Activated CD8-positive, alpha-beta memory T cell treated with anti-CD3 and anti-CD28 coated beads for 24 hours (primary cell): ENCODE measurements at places on chromosomes 2 and 18.

GRCh38 chr2:181680937-181681811, 857 bp upstream of the NEUROD1 start:
- DNase-seq, result peak; percentile 56

DNA sequence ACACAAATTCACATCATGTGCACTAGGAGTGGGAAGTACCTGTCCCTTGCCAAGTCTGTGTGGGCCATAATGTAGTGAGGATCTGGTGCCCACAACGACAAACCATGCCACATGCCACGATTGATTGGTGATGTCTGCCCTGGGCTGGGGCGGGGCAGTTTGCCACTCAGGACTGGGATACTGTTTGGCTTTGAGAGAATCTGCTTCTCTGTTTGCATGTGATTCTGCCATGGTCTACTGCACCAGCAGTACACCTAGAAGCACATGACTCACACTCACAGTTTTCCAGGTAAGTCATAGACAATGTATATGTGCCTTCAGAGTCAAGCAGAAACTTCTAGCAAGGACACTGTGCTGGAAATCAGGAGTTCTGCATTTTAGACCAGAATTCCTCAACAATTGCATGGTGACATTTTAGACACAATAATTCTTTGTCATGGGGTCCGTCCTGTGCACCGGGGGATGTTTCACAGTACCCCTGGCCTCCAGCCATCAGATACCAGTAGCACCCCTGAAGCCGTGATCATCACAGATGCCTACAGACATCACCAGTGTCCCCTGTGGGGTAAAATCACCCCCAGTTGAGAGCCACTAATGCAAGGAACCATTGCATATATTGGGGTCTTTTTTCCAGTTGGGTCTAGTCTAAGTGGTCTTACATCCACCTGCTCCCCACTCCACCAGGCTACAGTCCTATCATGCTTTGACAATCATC, 278.3 kb downstream of the EIPR1 start:
- DNase-seq, result no peak

DNA sequence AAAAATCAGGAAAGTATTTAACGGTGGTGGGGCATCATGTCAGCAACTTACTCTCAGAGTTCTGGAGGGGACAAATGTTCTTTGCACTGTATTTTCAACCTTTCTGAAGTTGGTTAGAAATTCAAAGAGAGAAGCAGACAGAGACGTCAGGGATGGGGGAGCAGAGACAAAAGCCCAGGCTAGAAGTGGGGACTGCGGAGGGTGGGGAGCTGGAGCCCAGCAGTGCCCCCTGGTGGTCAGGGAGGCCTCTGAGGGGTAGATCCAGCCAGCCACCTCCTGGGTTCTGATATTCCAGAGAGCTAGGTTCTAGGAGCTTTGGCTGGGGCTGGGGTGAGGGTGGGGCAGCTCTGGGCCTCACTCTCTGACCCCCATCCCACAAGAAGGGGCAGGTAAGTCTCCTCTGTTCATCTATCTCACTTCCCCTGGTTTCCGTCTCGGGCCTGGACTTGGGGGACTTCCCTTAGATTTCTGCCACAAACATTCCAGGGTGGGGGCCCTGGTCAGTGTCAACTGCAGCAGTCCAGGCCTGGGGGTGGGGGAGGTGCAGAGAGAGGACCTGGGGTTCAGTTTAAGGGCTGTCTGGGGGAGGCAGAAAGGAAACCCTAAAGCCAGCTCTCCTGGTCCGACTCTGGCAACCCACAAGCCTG, 8.9 kb downstream of the TNS1 start:
- DNase-seq, result peak; percentile 82

GRCh38 chr2:45218931-45219339, 209.7 kb upstream of the SIX2 start:
- DNase-seq, result no peak

- no peak for DNase-seq
Measured at GRCh38 chr2:160666154-160667060, 172.8 kb upstream of the RBMS1 start.

- no peak for DNase-seq
Measured at GRCh38 chr2:47309472-47309951, 93.4 kb upstream of the MSH2 start.

DNA sequence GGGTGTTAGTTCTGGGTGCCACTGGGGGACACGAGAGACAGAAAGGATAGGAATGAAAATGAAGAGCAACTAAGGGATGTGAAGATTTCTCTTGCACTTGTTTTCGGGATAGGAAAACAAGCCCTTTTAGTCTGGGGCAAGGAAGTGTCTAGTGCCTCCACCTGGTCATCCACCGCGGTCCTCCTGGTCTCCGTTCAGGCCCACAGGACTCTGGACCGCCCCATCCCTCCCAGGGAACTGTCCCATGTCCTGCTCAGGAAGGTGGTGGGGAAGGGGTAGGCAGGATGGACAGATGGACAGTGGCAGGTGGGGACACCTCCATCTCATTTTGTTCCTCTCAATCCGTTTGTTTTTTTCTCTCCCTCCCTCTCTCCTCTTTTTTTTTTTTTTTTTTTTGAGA, 45.9 kb downstream of the AGAP1 start:
- DNase-seq, result no peak

DNA sequence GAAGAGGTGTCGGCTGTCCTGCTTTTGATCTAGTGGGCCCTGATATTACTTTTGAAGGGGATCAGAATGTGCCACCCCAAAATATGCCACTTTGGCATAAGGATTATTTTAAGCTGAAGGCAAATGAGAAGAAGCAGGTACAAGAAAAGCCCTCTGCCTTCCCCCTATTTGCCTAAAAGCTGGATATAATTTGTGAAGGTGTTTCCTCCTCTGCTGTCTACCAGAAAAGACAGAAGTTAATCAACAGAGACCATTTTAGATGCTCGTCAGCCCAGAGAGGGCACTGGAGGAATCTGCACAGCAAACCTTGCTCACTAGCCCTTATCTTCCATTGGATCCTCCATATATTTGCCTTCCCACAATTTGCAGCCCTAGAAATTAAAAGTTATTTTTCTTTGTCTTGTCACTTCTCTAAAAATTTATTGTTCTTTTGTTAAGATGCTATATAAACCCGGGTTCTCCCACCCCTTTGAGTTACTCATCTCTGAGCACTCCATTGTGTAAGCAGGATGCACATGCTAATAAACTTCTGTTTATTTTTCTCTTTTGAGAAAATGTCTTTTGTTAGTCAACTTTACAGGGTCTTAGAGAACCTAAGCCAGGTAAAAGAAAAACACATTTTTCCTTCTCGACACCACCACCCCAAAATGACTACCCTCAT, 163.2 kb upstream of the SLC1A4 start:
- no peak for DNase-seq

DNA sequence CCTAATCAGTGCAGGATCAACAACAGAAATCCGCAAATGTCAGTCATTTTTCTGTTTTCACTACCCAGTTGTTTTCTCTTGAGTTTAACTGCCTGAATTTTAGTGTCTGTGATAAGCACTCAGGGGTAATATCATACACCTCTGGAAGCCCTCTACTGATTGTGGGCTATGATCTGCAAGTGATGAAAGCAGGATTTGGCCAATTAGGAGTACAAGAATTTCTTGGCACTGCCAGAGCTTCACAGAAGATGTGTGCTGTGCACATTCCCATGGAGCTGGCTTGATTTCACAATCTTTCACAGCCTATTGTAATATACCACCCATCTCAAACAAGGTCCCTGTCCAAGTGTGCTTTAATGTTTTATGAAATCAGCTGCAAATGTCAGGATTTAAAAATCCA, 27.3 kb upstream of the TDRD15 start:
- no peak for DNase-seq

GRCh38 chr18:8176109-8176508, 433.1 kb upstream of the RAB12 start:
- no peak for DNase-seq

GRCh38 chr2:177970670-177971454, 101.7 kb downstream of the PDE11A start:
- DNase-seq, result no peak

- DNase-seq, result no peak
Measured at GRCh38 chr18:27667064-27667463, 482.0 kb upstream of the CHST9 start.

DNA sequence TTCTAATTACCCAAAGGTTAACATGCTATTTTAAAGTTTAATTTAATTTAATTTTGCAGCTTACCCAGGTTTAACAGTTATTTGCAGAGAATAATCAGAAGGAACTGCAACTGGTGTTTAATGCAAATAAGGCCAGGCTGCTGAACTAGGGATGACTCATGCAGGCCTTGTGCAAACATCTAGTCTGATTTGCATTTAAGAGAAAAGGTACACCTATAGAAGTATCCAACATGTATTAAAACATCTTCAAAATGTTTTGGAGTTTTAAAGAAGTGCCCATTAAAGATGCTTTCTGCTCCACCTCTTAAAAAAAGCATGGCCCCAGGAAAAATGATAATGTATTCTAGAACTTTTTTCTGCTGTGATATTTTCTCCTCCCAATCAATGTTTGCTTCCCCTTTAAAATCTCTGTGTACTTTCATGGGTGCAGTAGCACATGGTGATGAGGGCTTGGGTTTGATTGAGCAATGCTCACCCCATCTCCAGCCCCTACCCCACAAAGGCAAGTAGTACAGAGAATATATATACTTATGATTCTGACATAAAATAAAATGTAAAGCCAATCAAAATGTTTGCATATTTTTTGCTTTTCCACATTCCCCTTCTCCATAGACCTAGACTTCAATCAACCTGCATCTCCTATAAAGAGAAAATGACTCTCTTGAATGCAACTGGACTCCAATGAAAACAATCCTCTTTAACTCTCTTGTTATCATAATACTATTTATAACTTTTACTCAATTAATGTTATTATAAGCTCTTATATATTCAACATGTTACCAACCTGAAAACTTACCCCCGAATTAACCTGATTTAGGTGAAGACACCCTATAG, 54.1 kb downstream of the ATP8B1 start:
- DNase-seq, result no peak

- no peak for DNase-seq
Measured at GRCh38 chr2:23041443-23041842, 343.5 kb upstream of the KLHL29 start.

DNA sequence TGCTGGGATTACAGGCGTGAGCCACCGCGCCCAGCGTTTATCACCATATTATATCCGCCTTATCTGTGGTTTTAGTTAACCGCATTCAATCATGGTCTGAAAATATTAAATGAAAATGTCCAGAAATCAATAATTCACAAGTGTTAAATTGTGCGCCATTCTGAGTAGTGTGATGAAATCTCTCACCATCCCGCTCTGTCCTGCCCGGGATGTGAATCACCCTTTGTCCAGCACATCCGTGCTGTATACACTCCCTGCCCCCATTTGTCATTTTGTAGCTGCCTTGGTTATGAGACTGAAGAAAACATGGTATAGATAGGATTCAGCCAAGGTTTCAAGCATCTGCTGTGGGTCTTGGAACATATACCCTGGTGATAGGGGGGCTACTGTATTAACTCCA, 70.7 kb downstream of the TIMM21 start:
- no peak for DNase-seq

GRCh38 chr18:59834267-59834666, 65.5 kb upstream of the PMAIP1 start:
- DNase-seq, result no peak

GRCh38 chr18:8765783-8766463, 60.6 kb downstream of the MTCL1 start:
- no peak for DNase-seq

DNA sequence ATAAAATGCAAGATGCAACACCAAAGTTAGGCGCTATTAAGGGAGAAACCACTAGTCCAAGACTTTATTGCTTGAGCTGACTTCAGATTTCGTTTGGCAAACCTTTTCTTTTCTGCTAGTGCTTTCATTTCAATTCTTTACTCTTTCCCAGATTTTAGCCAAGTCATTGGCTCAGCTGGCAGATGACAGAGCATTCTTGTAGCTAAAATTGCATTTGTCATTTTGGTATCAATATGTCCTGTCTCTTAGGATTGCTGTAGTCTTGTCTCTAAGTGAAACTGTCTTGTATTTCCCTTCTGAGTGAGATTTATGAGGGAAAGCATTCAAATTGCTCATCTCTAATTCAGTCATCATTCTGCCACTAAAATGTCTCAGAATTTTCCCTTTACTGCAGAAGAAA, 335.1 kb downstream of the METTL4 start:
- no peak for DNase-seq

- peak; percentile 24 for DNase-seq
Measured at GRCh38 chr2:239697399-239698164, 296.8 kb upstream of the HDAC4 start.

- DNase-seq, result no peak
Measured at GRCh38 chr18:9810299-9810698, 75.5 kb upstream of the TXNDC2 start.

- DNase-seq, result no peak
Measured at GRCh38 chr18:32393407-32393806, 77.3 kb downstream of the GAREM1 start.

DNA sequence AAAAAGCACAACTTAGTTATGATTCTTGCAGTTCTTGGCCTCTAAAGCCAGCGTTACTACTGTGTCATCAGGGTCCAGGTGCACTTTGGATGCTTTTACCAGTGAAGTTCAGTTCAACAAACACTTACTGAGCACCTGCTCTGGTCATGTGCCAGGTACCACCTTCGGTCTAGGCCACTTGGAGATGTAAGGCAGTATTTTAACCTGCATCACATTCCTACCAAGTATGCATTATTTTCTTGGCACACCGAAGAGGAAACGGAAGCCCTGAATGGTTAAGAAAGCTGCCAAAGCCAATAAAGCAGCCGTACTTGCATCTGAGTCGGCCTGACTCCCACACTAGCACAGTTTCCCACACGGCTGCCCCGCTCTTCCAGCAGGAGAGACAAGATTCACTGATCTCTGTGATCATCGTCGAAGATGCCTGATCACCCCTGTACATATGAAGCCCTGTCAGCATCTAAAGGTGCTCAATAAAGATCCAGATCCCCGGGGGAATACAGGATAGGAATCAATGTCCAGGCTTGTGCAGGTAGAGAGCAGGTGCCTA, 427.1 kb downstream of the EIPR1 start:
- DNase-seq, result no peak

DNA sequence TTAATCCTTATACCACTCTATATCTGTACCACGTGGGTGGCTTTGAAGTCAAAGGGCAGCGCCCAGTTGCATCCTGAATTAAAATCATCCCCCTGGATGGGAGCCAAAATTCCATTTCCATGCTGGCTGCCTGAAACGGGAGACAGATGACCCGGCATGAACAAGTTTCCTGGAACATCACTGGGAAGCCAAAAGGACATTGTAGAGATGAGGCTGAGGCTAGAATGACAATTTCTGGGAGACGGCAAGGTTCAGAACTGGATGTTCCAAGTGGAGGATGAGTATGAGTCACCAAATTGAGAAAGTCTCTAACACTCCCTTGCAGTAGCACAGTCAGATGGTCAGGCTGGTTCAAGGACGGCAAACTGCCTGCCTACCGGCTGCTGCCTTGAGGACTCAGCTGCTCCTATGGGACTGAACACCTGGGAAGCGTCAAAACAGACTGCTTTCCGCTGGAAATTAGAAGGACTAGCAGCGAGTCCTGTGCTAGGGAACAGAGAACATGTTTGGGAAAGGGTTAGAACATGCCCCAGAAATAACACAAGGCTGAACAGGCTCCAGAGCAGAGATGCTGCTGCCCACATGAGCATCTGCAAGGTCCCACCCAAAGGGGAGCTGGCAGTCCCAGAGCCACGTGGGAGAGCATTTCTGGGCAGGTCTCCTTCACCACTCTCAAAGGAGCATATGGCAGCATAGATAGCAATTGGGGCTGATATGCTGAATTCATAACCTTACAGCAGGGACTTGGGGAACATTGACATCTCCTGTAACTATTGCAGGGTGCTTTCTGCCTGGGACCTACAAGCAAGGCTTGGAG, 32.0 kb downstream of the YPEL5 start:
- peak; percentile 38 for DNase-seq
